ENCODE measurements at places on chromosomes 3 and 15.

- DNase-seq, result no peak
Measured at GRCh38 chr3:29144361-29144760, 136.5 kb upstream of the RBMS3 start.

- peak; percentile 53 for DNase-seq
Measured at GRCh38 chr3:64355401-64355807, 130.1 kb upstream of the PRICKLE2 start.

DNA sequence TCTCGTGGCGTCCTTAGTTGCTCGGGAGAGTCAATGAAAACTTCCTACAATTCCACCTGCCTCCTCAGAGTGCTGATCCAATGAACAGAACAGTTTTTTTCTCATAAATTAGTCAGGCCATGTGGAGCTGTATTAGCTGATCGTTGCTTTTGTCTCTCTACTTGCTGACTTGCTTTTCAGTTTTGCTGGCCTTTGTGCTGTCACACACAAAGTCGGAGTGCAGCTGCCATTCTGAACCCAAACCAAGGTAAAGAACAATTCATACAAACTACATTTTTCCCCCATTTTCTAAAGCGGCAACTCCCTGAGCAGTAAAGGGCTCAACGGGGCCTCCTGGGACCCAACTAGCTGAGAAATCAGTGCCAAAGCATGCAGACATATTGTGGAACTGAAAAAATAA is 43.1 kb downstream of the MEIS2 start:
- DNase-seq, result no peak

GRCh38 chr3:38114875-38115644 is 21.9 kb downstream of the ACAA1 start:
- DNase-seq, result no peak

GRCh38 chr3:52072020-52072419 is 15.6 kb upstream of the DUSP7 start:
- DNase-seq, result no peak

GRCh38 chr3:126307591-126308393 is 49.4 kb downstream of the KLF15 start:
- no peak for DNase-seq

- no peak for DNase-seq
Measured at GRCh38 chr3:147407498-147408187, 1.3 kb upstream of the ZIC4 start.

DNA sequence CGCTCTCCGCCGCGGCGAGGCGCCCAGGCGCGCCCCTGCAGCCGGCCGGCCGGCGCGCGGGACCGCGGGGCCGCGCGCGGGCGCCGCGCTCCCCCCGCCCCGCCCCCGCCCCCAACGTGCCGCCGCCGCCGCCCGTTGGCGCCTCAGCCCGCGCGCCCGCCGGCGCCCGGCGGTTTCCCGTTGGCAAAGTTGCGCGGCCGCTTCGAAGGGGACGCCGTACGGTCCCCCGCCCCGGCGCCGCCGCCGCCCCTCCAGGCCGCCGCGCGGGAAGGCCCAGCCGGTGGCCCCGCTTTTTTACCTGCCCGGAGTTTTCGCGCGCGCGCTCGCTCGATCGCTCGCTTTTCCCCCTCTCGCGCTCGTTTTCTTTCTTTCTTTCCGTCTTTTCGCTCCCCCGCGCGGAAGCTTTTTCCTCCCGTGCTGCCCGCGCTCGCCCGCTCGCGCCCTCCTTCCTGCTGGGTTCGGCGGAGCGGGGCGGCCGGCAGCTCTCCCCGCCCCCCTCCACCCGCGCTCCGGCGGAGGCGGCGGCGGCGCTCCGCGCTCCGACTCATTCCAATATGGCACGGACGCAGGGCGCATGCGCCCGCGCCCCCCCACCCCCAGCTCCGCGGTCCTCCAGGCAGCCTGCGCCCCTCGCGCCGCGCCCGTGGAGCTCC is at the start of gene SFMBT1:
SFMBT1 (minus strand) TSS at position 556 of the 653 bp plus-strand sequence. CDS start 76,945 bp downstream, outside the sequence.
- DNase-seq, result peak; percentile 82

- DNase-seq, result no peak
Measured at GRCh38 chr3:37170060-37170459, 4.3 kb downstream of the LRRFIP2 start.

DNA sequence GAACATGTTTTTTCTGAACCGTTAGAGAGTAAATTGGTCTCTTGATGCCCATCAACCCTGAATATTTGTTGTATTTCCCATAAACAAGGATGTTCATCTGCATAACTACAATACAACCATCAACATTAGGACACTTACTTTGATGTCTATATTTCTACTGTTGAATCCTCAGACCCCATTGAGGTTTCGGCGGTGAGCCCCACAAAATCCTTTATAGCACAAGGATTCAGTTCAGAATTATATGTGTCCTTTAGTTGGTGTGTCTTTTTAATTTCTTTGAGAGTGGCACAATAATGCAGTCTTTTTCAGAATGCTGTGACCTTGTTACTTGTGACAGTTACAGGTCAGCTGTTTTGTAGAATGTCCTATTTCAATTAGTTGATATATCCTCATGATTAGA is 158.0 kb downstream of the FNDC3B start:
- no peak for DNase-seq

DNA sequence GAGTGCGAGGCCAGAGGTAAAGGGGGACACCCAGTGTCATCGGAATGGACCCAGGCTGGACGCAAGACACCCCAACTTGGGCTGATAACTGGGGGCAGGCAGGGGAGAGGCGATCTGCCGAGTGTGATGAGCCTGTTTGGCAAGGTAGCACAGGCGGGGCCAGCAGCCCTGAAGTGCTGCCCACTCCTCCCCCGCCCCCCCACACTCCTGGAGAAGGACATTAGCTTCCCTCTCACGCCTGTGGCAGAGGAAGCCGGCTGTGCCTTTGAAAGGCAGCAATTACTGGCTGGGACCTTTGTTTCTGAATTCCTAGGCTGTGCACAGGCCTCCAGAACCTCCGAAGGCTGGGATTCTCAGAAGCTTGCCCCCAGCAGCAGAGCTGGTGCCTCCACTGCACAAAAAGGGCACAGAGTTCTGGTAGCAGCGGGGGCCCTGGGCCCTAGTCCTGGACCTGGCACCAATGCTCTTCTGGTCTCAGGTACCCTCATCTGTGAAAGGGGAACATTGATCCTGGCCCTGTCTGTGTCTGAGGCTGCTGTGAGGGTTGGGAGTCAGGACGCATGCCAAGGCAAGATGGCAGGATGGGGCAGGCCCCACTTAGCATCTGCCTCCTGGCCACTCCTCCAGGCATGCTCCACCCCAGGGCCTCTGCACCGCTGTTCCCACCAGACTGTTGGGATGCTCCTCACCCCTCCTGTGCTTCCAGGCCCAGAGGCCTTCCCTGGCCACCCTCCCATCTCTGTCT is 28.6 kb downstream of the IQSEC1 start:
- DNase-seq, result no peak

GRCh38 chr3:96267577-96267976 is 546.8 kb upstream of the EPHA6 start:
- no peak for DNase-seq

DNA sequence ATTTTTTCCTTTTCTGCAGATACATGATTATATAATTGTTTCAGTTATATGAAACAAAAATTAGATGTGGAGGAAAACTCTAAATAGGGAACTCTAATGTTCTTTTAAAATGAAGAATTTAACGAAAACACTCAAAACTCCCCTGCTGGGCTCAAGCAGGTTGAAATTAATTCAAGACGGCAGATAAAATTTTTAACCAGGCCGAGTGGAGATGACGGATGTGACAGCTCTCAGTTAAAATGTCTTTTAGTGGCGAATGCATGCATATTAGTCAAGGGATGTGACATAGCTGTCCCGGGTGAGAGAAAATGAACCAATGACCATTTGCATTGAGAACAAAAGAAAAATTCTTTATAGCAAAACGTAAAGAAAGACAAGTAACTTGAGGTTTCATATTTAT is 110.1 kb downstream of the ROBO2 start:
- no peak for DNase-seq

- no peak for DNase-seq
Measured at GRCh38 chr15:70097063-70097320, 725 bp downstream of the TLE3 start.

- DNase-seq, result no peak
Measured at GRCh38 chr3:190119461-190120268, 1.0 kb downstream of the P3H2 start.

DNA sequence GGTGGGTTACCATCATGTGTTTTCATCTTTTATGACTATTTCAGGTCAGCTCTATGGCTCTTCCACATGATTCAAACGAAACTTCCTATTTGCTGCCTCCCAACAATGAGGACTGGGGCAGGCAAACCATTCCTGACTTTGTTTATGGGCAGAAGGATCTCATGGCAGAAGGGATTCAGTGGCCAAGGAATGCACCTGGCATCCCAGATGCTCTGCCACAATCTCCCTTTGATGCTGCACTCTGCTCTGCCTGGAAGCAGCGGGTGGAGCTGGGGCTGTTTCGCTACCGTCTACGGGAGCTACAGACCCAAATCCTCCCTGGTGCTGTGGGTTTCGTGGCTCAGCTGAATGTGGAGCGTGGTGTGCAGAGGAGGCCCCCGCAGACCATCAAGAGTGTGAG is 6.8 kb downstream of the GDPGP1 start:
- DNase-seq, result no peak

- DNase-seq, result no peak
Measured at GRCh38 chr3:30548600-30548999, 57.8 kb upstream of the TGFBR2 start.

- no peak for DNase-seq
Measured at GRCh38 chr3:13123765-13124164, 50.5 kb upstream of the IQSEC1 start.

- DNase-seq, result no peak
Measured at GRCh38 chr15:70056091-70056680, 41.5 kb downstream of the TLE3 start.

- peak; percentile 55 for DNase-seq
Measured at GRCh38 chr3:182989566-182989965, 9.2 kb upstream of the DCUN1D1 start.

DNA sequence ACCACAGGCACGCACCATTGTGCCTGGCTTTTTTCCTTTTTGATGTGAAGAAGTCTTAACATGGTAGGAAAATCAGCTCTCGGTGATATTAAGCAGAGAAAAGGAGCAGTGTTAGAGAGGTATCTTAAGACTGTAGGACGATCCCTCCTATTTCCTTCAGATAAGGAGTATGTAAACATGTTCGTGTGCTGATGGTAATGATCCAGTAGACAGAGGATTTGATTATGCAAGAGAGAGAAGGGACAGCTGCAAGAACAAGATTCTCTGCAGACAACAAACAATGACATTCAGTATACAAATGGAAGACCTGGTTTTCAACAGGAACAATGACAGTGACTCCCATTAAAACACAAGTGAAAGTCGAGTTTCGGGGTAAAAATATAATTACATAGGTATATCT is 95.1 kb upstream of the MELTF start:
- no peak for DNase-seq

DNA sequence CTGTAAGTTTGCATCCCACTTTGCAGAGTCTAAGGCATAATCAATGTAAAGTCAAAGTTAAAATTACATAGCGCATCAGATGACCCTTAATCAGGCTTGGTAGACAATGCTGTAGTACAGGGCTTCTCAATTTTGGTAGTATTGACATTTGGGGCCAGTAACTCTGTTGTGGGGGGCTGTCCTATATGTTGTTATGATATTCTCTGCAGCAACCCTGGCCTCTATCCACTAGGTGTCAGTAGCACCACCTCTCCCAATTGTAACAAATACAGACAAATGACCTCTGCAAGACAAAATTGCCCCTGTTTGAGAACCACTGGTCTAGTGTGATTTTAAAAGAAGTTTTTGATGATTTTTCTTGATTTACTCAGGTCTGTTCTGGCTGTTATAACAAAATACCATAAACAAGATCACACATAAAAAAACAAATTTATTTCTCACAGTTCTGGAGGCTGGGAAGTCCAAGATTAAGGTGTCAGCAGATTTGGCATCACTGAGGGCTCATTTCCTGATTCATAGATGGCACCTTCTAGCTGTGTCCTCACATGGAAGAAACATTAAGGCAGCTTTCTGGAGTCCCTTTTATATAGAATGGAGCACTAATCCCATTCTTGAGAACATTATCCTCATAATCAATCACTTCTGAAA is 37.6 kb upstream of the SLC9A9 start:
- peak; percentile 74 for DNase-seq

GRCh38 chr3:98733053-98733811 is 29.9 kb upstream of the ST3GAL6 start:
- peak; percentile 55 for DNase-seq

- DNase-seq, result no peak
Measured at GRCh38 chr3:132033471-132033870, 1.3 kb downstream of the CPNE4 start.

GRCh38 chr3:95424279-95424678 is 1361.4 kb downstream of the NSUN3 start:
- no peak for DNase-seq

- DNase-seq, result no peak
Measured at GRCh38 chr3:64684715-64685261, 3.0 kb downstream of the ADAMTS9 start.

DNA sequence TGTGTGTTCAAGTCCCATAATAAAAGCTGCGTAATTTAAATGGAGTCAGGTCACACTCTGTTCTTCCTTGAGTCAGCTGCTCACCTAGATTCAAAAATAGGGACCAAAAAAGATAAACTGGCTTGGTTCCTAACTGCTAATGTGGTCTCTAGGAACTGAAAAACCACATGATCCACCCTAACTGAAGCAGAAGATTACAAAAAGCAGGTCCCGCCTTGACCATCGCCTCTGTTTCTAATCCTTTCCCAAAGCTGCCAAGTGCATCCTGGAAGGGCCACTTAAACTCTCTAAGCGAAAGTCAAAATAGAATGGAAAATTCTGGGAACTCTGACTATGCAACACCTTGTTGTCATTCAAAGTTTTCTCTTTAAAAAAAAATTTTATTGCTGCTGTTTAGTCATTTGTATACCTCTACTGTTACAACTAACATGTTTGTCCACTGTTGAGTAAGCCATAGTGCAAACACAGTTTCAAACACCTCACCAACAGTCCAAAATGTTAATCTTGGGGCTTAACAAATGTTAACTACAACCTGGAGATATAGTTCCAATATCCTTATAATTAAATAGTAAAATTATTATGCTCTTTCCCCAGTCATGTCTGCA is 88.9 kb upstream of the THBS1 start:
- DNase-seq, result no peak

GRCh38 chr3:77186728-77187127 is 146.8 kb downstream of the ROBO2 start:
- no peak for DNase-seq

DNA sequence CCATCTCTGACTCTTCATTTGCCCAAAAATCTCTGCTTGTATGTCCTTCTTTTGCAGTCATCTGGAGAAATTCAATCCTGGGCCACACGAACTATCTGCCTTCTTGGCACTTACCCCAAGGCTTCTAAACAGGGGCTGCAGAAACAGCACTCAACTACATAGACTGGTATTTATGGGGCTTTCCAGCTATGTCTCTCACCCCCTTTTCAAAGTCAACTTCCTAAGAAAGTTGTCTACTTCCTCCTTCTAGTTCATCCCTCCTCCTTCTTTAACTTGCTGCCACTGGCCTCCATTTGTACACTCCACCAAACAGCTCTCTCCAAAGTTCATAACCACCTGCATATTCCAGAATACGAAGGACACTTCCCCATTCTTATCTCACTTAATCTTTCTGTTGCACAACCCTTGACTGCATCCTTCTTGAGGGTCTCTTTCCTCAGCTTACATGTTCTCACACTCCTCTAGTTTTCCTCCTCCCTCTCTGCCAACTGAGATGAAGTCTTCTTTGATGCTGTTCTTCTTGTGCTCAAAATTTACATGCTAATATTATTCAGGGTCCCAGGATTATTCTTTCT is 55.2 kb downstream of the PLD1 start:
- DNase-seq, result no peak

Measured in NCI-H82 (cell line).